ENCODE measurements at places on chromosomes 5 and 9.

DNA sequence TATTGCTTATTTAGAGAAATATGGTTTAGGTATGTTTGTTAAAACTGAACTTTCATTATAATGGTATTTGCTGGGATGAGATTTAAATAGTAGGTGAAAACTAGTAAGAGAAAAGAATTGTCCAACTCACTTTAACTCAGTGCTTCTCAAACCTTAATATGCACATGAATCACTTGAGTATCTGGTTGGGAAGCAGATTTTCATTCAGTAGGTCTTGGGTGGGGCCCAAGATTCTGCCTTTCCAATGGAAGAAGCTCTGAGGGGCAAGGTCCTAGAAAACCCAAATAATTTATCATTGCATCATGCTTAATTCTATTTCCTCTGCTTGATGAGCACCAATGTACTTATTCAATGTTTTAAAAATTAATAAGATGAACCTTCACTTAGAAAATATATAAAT, 262.6 kb downstream of the KIAA0825 start:
- DNase-seq = no peak

DNA sequence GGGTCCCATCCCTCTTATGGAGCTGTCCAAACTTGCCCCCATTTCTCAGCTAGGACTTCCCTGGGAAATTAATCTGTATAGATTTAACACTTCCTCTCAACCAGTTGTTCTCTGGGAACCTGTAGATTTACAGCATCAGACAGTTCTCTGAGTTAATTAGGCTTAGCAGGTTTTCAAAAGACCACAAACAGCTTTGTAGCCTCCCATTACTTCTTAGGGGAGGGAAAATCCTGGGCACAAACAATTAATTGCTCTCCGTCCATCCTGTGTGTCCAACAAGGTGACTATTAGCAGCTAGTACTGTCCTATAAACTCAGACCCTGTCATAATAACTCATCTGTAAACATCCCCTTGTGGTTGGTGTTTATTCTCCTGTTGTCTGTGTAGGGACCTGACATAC, 197.9 kb downstream of the GOLPH3 start:
- DNase-seq = no peak

DNA sequence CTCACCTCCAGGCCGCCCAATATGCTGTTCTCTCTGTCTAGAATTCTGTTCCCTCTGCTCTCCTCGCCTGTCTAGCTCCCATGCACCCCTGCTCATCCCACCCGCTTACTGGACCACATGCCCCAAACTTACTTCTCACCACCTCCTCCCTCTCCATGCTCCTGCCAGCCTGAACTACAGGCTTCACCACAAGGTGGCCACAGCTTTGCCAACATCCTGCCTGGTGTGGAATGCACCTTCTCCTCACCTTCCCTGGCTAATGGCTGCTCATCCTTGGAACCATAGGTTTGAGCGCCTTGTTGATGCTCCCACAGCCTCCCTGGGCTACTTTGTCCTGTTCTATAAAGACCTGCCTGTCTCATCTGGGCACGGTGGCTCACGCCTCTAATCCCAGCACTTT, 9.6 kb downstream of the LAMC3 start:
- no peak for DNase-seq

DNA sequence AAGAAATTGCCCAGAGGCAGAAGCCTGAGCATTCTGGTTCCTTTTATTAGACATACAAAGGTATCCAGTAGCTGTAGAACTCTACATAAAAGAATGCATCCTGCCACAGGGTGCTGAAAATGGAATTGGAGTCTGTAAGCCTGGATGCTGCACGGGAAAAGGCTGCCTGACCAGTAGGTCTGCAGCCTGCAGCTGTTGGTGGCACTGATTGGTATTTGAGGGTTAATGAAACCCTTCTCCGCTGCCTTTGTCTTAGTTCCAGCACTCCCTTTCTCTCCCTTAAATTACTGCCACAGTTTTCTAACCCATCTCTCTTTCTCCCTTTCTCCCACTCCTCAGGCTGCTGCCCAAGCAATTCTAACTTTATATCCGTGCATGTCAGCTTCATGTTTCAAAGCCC, 64.7 kb downstream of the BRINP1 start:
- no peak for DNase-seq

GRCh38 chr5:89105171-89105695, 222.2 kb upstream of the MEF2C start:
- DNase-seq = no peak

GRCh38 chr5:92945605-92946097, 635.4 kb downstream of the NR2F1-AS1 start:
- no peak for DNase-seq

DNA sequence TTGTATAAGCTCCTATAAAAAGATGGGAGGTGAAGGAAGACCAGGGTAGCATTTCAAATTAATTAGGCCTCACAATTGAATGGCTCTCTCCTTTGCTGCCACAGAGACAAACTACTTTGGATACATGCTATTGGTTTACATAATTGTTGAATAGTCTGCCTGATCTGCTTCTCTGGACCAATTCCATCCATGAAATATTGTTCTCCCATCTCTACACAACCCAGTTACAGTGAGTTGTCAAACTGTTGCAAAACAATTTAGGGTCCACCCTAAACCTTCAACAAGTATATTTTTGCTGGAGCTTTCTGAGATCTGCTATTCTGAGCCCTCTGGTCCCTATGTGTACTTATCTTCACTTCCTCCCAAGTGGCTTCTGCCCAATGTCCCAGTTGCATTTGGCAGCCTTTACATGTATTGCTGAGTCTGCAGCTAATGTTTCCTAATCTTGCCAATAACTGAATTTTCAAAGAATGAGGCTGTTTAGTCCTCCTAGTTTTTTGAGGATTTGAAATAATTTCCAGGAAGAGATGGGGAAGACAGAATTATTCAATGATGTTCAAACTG, 38.9 kb downstream of the AGTPBP1 start:
- DNase-seq = no peak

GRCh38 chr5:1179383-1179715, 22.0 kb upstream of the SLC6A19 start:
- no peak for DNase-seq

GRCh38 chr5:131022811-131023497, 142.1 kb downstream of the HINT1 start:
- no peak for DNase-seq

DNA sequence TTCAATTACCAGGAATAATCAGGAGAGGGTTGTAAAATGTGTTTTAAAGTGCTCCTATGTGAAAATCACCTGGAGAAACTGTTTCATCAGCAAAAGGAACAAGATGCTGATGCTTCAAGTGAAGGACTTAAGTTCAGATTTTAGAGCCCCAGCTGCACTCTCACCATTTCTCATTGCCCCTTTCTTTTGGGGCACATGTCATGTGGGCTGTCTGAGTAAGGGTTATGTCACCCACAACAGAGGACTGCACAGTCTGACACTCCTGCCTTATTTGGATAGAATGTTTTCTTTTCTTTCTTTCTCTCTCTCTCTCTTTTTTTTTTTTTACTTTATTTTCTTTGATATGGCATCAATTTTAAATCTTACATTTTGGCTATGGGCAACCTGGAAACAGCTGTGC, 204.1 kb upstream of the EFNA5 start:
- no peak for DNase-seq

- no peak for DNase-seq
These were observed 78.6 kb downstream of the FREM1 start for GRCh38 chr9:14831661-14832060.

DNA sequence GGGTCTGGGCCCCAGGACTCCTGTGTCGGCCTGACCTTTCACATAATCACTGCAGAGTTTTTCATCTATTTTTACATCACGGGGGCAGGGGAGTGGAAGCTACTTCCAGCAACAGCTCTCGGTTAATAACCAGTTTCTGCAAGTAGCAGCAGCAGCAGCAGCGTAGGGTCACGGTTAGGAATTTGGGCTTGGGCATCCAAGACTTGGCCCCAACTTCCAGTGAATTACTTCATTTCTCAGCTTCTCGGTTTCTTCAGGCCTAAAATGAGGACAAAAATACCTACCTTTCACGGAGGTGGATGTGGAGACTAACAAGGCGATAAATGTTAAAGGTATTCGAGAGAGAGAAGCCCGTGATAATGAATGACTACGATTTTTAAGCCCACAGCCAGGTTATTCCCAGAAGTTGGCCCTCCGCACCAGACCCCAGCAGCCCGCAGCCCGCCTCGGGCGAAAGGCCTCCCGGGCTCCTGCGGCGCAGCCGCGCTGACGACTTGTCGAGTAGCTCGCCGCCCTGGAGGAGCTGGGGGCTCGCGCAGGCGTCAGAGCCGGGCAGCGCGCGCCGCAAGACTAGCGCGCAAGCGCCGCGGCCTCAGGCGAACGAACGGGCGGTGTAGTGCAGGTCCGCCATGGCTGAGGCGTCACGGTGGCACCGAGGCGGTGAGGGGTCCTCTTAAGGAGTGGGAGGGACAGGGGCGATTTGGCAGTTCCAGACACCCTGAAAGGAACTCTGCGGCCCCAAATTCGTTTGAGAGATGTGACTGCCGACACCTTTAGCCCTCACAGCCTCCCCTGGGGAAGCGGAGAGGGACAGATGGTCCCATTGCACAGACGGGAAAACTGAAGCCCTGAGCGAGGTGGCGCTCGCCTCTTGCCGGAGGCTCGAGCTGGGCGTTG, at the start of gene PKD2L2:
PKD2L2 (plus strand) TSS at position 595 of the 897 bp plus-strand sequence; CDS start at position 630, 35 bp downstream.
- DNase-seq = peak; percentile 65

DNA sequence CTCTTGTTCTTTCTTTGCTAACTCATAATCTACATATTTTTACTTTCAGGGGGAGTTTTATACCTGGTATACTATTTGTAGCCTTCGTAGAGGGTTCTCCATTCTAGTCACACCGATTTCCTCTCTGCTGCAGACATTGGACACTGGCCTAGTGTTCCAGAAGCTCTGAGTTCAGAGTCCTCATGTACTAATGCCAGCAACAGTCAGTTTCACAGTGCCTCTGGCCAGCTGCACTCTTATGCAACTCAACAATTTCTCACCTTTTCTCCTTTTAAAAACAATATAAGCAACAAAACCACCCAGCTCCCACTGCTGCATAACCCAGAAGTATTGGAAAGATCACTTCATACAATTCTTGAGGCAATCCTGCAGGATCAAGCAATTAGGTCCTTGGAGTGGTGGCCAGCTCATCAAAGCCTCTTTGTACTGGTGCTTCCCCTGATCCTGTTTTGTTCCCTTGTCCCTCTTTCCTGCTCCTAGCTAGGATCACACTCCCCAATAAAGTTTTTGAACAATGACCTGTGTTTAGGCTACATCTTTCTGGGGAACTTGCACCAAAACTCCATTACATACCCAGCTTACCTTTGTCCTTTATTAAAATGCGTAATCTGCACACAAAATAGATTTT, 98.1 kb upstream of the TUT7 start:
- DNase-seq = no peak

DNA sequence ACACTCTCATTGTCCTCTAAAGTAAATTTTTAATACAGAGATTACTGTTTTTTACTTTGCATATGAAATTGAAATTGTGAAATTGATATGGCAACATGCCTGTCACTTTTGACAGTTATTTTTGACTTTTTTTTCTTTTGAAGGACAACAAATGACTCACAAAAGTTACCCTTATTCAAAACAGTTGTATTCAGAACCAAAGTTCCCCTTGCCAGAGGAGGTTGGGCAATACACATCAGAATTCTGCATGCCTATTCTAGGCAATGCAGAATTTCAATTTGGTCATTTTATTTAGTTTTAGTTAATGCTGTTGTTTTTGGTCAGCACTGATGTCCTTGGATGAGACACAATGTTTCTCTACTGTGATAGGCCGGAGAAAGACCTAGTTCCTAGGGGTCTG, 299.1 kb upstream of the PRR16 start:
- no peak for DNase-seq

DNA sequence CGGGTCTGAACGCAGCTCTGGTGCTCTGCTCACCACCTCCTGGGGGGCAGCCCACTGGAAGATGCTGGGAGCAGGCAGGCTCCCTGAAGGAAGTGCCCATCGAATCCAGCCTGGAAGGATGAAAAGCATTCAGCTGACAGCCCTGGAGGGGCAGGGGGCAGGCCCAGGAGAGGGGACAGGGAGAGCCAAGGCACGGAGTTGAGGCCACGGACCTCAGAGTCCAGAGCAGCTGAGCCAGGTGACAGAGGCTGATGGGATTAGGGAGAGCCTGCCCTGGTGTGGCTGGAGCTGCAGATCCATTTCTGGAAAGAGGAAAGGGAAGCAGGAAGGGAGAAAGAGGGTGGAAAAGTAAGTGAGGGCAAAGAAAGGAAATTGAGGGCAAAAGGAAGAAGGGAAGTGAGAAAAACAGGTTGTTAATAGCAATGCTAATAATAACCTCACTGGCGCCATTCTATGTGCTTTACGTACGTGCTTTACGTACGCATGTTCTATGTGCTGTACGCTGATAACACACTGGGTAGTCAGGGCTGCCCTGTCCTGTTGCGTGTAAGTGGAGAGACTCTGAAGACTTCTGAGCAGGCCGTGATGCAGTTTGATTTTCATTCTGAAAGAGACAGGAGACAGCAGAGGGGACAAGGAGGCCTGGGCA, 52.6 kb downstream of the LMX1B start:
- no peak for DNase-seq

GRCh38 chr5:35319333-35320002, 89.2 kb upstream of the PRLR start:
- no peak for DNase-seq

- DNase-seq = no peak
These were observed 127.5 kb upstream of the CPEB4 start for GRCh38 chr5:173760461-173761177.

- DNase-seq = no peak
These were observed 51.9 kb downstream of the CTNNA1 start for GRCh38 chr5:138805096-138805495.

DNA sequence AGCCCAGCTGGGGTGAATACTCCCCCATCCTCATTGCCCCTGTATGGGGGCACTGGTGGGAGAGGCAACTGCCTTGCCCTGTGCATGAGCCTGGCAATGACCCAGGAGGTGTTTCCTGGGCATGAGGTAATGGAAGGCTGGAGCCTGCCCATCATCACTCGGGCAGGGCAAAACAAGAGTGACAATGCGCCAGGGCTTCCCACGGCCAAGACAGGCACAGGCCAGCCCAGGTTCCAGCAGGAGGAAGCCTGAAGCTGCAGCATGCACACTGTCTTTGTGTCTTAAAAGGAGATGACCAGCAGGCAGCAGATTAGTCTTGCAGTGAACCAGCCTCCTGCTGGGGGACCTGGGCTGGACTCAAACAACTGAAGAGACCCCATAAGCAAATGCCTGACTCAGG, 92.2 kb upstream of the SMIM23 start:
- DNase-seq = no peak

GRCh38 chr9:114754581-114754980, 51.3 kb downstream of the TNFSF15 start:
- no peak for DNase-seq

GRCh38 chr5:169637085-169637548, at the start of gene DOCK2:
DOCK2 (plus strand) TSS chr5:169637275; CDS start chr5:169637327, 52 bp downstream.
- DNase-seq = peak; percentile 34

DNA sequence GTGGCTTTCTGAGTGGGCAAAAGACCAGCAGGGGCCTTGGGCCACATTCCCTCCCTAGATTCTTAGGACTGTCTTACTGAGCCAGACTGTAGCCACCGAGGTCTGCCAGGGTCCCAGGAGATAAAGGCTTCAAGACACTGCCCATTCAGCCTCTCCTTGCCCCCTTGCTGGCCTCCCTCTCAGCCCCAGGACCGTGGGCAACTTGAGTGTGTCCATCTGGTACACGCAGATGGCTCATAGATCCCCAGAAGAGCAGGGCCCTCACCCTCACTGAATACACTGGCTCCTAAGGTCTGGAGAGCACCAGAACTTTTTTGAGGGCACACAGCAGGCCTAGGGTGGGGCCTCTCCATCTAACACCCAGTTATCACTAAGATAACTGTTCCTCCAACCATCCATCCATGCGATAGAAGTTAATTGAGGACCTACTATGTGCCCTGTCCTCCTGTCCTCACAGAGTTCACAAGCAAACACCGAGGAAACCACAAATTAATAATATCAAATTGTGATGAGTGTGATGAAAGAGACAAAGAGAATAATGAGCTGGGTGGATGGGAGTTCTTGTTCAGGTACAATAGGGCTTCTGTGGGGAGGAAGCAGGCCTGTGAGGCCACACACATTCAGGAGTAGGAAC, 4.9 kb upstream of the PDGFRB start:
- no peak for DNase-seq
